Caudate nucleus (tissue), 63 donors: ENCODE measurements at places on chromosomes 16 and 17.

GRCh38 chr17:8149419-8150193 is 2.6 kb downstream of the PER1 start:
- no peak for DNase-seq

GRCh38 chr17:3656353-3656752 is 12.0 kb downstream of the TAX1BP3 start:
- no peak for DNase-seq

DNA sequence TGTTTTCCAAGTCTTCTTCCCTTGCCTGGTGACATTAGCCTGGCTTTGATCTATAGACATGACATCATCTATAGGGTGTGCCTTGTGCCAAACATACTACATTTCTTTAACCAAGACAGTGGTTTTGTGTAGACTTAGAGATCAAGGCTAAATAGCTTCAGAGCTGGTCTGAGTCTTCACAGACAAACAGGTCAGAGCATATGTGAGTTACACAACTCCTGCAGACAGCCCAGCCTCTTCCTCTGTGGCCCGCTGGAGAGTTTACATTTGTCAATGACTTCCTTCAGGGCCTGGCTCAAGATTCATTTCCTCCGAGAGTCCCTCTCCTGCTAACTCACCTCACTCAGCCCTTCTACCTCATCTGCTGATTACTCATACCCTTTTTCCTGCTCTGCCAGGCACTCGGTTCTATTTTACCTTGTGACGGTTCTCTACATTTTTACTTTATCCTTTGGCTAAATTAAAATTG is 73.1 kb upstream of the TANC2 start:
- DNase-seq = no peak

DNA sequence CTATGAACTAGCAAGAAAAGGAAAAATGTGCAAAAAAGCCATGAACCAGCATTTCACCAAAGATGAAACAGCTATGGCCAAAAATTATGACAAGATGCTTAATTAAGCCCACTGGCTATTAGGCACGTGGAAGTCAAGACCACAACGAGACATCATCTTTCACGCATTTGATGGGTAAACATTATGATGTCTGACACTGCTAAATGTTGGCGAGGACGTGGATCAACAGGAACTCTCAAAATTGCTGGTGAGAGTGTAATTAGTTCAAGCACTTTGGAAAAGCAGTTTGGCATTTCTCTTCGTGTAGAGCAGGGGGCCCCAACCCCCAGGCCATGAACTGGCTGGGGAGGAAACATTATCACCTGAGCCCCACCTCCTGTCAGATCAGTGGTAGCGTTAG is 39.6 kb upstream of the ADGRG1 start:
- DNase-seq = no peak

DNA sequence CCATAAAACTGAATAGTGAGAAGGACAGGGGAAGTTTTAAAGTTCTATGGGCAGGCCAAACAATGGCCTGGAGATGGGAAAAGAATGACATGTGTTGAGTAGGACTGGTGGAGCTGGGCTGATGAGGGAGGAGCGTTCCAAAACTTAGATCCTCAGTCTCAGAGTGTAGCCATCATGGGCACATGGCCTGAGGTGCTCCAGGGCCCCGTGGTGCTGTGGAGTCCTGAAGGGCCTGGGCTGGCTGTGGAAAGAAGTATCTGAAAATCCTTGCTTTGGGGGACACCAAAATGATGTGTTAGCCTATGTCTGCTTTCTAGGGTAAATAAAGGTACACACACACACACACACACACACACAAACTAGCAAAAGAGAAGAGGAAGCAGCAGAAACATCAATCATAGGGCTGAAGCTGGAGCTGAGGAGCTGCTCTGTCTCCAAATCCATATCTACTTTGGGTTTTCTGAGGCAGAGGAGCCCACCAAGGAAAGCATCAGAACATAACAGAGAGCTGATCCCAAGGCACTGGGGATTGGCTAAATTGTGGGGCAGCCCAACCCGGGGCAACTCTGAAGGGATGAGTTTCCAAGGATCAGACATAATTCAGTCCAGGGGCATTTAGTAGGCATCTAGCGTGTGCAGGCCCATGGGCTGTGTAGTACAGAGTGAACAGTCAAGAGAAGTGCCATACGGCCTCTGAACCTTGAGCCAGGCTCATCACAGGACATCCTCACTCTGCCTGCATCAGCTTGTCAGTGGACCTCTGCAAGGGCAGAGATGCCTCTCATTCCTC is 85.2 kb downstream of the C16orf78 start:
- DNase-seq = no peak

GRCh38 chr17:2237950-2238349 is 65.6 kb downstream of the SMG6 start:
- DNase-seq = no peak

GRCh38 chr16:4641895-4642294 is 17.3 kb downstream of the MGRN1 start:
- no peak for DNase-seq

- DNase-seq = no peak
These were observed 30.0 kb upstream of the ATP2A3 start for GRCh38 chr17:3994221-3994576.

- DNase-seq = no peak
These were observed 52.1 kb upstream of the SLC12A3 start for GRCh38 chr16:56812884-56813283.

GRCh38 chr17:40539711-40540411 is 25.4 kb downstream of the CCR7 start:
- DNase-seq = no peak

DNA sequence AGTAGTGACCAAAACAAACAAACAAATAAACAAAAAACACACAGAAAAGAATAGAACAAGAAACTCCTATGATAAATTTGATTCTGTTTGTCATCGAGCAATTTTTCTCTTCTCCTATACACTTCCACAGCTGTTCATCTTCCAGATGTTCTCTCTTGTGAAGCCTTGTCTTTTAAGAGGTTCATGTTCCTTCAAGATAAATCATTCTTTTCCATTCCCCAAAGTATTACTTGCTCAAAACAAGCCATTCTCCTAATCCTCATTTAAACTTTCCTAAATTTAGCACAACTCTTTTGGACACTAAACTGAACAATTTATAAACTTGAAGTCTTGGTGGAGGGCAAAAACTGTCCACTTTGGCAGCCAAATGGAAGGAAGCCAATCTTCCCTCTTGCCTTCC is 103.3 kb downstream of the ABCA8 start:
- DNase-seq = no peak

DNA sequence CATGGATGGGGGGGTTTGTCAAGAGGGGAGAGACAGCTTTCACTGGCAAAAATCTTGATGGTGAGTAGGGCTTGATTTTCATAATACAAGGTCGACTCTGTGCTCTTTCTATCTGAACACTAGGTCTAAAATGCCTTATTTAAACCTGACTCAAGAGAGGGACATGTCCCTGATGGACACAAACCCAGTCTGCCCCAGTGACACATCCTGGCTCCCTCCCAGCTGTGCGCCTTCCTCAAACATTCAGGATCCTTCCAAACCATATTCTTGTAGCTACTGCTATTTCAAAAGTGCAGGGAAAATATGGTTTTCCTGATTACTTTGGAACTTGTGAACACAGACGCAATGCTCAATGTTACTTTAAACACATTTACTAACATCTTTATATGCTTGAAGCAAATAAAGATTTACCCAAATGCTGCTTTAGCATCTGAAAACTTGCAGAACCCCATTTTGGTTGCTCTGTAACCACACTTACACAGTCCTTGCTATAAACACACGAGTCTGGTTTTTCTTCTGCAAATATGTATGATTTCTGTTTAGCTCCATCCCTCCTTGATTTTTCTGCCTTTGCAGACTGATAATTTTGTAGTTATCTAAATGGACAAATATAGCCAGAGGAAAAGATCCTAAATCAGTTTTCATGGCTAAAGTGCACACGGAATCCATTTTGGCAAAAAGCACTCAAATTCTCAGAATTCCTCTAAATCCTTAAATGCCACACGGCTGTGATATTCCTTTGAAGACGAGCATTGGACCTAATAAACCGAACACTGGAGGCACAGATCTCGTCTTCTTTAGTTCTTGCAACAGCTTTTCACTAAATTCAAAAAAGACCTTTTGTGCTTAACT is 499.9 kb upstream of the ZFHX3 start:
- no peak for DNase-seq

GRCh38 chr16:19760356-19761060 is 42.4 kb downstream of the IQCK start:
- DNase-seq = no peak

- DNase-seq = no peak
These were observed 4.8 kb upstream of the ZNF469 start for GRCh38 chr16:88377961-88378360.

- no peak for DNase-seq
These were observed 24.6 kb downstream of the CEP112 start for GRCh38 chr17:66167189-66167815.

DNA sequence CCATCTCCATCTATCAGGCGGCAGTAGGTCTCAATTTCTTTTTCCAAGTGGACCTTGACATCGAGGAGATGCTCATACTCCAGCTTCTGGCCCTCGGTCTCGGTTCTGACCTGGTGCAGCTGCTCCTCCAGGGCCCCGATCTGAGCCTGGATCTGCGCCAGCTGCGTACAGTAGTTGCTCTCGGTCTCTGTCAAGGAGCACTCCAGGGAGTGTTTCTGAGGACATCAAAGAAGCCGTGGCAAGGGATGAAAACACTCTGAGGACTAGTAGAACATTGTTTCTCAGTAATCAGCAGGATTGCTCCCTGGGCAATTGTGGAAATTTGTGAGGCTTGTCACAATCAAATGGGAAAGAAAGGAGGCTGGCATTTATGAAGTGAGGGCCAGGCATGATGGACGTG is 5.9 kb downstream of the KRT28 start:
- DNase-seq = no peak

GRCh38 chr17:44112284-44113280 is 10.9 kb downstream of the HDAC5 start:
- no peak for DNase-seq

- peak; percentile 45 for DNase-seq
These were observed 16.7 kb downstream of the SOCS3 start for GRCh38 chr17:78343187-78343542.

DNA sequence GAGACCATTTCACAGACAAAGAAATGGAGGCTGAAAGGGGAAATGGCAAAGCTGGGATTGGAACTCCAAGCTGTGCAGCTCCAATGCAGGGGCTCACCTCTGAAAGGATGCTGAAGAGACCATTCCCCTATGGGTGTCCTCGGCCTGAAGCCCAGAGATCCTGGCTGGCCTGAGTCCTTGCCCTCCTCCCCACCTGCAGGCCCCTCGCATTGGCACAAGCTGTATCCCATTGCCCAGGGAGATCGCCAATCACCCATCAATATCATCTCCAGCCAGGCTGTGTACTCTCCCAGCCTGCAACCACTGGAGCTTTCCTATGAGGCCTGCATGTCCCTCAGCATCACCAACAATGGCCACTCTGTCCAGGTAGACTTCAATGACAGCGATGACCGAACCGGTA is 2.6 kb downstream of the CA7 start:
- DNase-seq = no peak

DNA sequence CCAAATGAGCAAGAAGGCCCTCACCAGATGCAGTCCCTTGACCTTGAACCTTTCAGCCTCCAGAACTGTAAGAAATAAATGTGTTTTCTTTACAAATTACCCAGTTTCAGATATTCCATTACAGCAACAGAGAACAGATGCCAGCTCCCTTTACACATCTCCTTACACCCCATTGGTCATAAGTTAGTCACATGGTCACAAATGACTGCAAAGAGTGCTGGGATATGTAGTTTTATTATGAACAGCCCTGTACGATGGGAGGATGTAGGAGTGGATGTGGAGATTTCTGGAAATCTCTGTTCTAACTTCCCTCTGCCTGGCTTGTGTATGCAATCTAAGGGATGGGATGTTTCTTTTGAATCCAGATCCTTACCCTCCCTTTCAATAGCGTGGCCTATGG is 13.3 kb upstream of the RPL38 start:
- DNase-seq = no peak

GRCh38 chr17:73013301-73013700 is 79.2 kb downstream of the SLC39A11 start:
- no peak for DNase-seq

GRCh38 chr17:1143573-1143972 is 36.2 kb downstream of the ABR start:
- DNase-seq = no peak

- DNase-seq = no peak
These were observed 11.7 kb downstream of the SMPD3 start for GRCh38 chr16:68436581-68436980.

GRCh38 chr16:84595052-84595481 is 22.8 kb downstream of the COTL1 start:
- DNase-seq = no peak

GRCh38 chr16:10938321-10938720 is 3.9 kb downstream of the DEXI start:
- DNase-seq = no peak

- no peak for DNase-seq
These were observed 119.7 kb upstream of the MYOCD start for GRCh38 chr17:12545877-12546513.

- no peak for DNase-seq
These were observed 56.7 kb upstream of the C17orf78 start for GRCh38 chr17:37318931-37319594.

DNA sequence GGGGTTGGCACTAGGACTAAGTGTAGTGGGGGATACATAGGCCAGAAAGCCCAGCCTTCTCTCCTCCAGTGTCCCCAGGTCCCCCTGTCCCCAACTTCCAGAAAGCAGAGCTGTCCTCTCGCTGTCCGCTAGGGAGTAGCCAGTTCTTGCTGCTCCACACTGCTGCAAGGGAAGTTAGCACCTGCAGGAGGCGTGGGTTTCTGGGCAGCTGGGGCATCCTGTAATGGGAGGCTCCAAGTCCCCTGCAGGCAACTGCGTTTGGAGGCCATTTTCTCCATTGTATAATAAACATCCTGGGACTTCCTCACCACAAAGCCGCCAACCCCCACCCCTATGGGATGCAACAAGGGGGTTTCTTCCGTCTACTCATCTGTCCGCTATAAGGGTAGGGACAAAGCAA is 1.7 kb downstream of the RPRML start:
- DNase-seq = no peak

DNA sequence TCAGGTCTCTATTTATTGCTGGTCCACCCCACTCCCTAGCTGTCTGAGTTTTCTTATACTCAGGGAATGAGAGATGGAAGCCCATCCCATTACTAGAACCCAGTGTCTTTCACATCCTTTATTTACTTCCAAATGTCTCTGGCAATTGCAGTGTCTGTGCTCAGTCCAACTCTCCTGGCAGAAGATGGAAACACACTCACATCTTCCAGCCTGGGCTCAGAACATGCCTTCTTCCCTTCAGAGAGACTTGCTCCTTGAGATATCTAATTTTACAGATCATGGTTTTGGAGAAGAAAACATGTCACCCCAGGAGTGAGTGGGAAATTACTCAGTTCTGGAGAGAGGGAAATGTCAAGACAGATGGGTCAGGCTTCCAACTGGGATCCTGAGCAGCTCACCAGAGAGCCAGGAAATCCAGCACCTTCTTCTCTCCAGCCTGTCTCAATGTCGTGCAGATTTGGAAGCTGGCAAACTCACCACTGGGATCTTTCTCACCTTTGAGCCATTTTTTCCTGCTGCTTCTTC is 494.4 kb downstream of the HS3ST4 start:
- DNase-seq = no peak
